Osteoblast (primary cell): ENCODE measurements at places on chromosomes 6 and 20.
A peak's percentile ranks its signal among the peaks of the same experiment; 100 is the strongest.

DNA sequence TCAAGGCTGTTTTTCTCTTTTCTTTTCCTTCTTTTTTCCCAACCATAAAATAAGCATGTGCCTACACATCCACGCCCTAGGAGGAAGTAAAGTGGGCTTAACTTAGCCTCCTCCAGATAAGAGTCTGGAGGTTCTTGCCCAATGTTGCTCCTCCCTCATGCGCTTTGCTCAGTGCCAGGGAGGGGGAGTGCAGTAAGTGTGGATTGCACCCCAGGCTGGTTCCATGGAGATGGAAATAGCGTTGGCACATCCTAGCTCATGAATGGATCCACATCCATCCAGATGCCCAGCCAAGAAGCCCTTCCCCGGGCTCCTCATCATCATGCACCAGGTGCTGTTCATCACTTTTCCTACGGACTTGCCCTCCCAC is 58.2 kb downstream of the NEDD9 start:
- DNase-seq, result no peak

GRCh38 chr6:117298941-117299340 is 33.6 kb downstream of the VGLL2 start:
- DNase-seq, result peak; percentile 26

- peak; percentile 61 for DNase-seq
Measured at GRCh38 chr6:106324726-106325335, 729 bp downstream of the ATG5 start.

GRCh38 chr6:62391358-62391757 is 105.3 kb upstream of the KHDRBS2 start:
- DNase-seq, result no peak

DNA sequence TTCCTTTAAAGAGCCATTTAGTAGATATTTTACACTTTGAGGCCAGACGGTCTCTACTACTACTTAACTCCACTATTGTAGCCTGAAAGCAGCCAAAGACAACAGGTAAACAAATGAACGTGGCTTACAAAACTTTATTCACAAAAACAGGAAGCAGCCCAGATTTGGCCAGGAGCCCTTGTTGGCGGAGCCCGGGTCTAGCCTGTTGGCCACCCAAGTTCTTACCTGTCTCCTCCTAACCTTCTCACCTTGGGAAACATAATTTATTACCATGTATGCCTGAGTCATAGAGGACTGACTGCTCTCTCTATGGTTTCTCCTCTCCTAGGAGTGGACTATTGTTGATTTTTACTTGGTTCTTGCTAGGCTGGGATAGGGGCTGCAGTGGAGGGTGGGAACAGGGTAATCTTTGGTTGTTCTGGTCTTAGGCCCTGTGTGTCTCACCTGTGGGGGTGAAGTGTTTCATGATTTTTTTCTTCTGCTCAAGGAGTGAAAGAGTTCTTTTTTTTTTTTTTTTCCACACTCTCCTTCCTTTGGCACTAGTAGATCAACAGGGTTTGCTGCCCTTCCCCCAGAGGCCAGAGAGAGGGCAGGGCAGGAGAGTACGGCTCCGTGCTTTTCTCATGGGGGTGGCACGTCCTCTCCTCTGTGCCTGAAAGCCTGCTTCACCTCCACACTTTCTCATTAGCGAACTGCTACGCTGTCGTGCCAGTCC is 90.0 kb downstream of the RPP40 start:
- DNase-seq, result no peak
